K562 (cell line): ENCODE measurements at places on chromosomes 4 and X. TPM values are rescaled to one million over a fixed set of nuclear protein-coding genes. Genes with fewer than 3 reads are reported as not detected.

GRCh38 chrX:122914256-122914655 lies 269.8 kb upstream of the GRIA3 start:
- H3K36me3 ChIP-seq: no peaks in the 10 kb centered on the region
- no peaks in the 10 kb centered on the region for H3K27me3 ChIP-seq
- H3K4me3 ChIP-seq: no peak overlapping the region
- H3K4me1 ChIP-seq: no peaks in the 10 kb centered on the region

The NSG1 gene
- not detected in 2 replicates for total RNA-seq

GRCh38 chrX:15751155-15751819 lies 13.2 kb downstream of the CA5B start:
- H3K4me1 ChIP-seq: no peaks in the 10 kb centered on the region; the same call in 2 of the 3 replicates
- no peaks in the 10 kb centered on the region for H3K27me3 ChIP-seq
- no peaks in the 10 kb centered on the region for H3K36me3 ChIP-seq
- no peak overlapping the region for H3K4me3 ChIP-seq
- DNase-seq: no peak

- no peak overlapping the region for H3K27ac ChIP-seq
- no peaks in the 10 kb centered on the region for H3K36me3 ChIP-seq
- H3K27me3 ChIP-seq: no peaks in the 10 kb centered on the region
These were observed 29.9 kb downstream of the UPRT start for GRCh38 chrX:75303795-75304194.

GRCh38 chr4:7411896-7412553 lies 22.7 kb downstream of the PSAPL1 start:
- no peak overlapping the region for H3K4me3 ChIP-seq
- peaks cover 17% of the 10 kb centered on the region for H3K27me3 ChIP-seq

GRCh38 chr4:14787894-14788293 lies 214.4 kb upstream of the CPEB2 start:
- no peaks in the 10 kb centered on the region for H3K27me3 ChIP-seq
- no peak for DNase-seq
- H3K4me3 ChIP-seq: no peak overlapping the region
- H3K4me1 ChIP-seq: no peaks in the 10 kb centered on the region
- no peaks in the 10 kb centered on the region for H3K36me3 ChIP-seq

GRCh38 chr4:176671532-176671931 lies 121.2 kb downstream of the VEGFC start:
- H3K36me3 ChIP-seq: no peaks in the 10 kb centered on the region
- no peak overlapping the region for H3K4me3 ChIP-seq
- no peaks in the 10 kb centered on the region for H3K4me1 ChIP-seq
- DNase-seq: no peak
- no peak overlapping the region for H3K27ac ChIP-seq

The PRRG1 gene
- 4.2 and 4.9 TPM in 2 replicates for total RNA-seq

DNA sequence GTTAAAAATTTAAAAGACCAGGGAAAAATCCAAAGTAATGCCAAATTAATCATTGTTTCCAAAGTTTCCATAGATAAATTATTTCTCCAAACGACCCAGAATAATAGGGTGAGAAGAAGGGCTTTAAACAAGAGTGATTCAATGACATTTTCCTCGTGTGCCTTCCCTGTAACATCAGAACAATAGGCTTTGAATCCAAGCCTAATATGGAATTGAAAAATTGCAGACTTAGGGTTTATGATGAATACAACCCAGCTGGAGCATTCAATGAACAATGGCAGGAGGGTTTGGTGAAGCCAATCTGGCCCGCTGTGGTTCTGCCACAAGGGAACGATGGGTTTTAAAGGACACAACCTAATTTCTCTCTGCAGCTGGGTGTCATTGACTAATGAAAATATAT lies 94.2 kb downstream of the CBLL2 start:
- DNase-seq: no peak
- no peaks in the 10 kb centered on the region for H3K27me3 ChIP-seq
- no peak overlapping the region for H3K27ac ChIP-seq
- H3K4me3 ChIP-seq: no peak overlapping the region

GRCh38 chr4:38154252-38154651 lies 194.1 kb downstream of the PTTG2 start:
- H3K4me1 ChIP-seq: peaks cover 5% of the 10 kb centered on the region
- H3K36me3 ChIP-seq: no peaks in the 10 kb centered on the region
- H3K27me3 ChIP-seq: peaks cover 22% of the 10 kb centered on the region
- H3K4me3 ChIP-seq: no peak overlapping the region
- H3K27ac ChIP-seq: no peak overlapping the region

DNA sequence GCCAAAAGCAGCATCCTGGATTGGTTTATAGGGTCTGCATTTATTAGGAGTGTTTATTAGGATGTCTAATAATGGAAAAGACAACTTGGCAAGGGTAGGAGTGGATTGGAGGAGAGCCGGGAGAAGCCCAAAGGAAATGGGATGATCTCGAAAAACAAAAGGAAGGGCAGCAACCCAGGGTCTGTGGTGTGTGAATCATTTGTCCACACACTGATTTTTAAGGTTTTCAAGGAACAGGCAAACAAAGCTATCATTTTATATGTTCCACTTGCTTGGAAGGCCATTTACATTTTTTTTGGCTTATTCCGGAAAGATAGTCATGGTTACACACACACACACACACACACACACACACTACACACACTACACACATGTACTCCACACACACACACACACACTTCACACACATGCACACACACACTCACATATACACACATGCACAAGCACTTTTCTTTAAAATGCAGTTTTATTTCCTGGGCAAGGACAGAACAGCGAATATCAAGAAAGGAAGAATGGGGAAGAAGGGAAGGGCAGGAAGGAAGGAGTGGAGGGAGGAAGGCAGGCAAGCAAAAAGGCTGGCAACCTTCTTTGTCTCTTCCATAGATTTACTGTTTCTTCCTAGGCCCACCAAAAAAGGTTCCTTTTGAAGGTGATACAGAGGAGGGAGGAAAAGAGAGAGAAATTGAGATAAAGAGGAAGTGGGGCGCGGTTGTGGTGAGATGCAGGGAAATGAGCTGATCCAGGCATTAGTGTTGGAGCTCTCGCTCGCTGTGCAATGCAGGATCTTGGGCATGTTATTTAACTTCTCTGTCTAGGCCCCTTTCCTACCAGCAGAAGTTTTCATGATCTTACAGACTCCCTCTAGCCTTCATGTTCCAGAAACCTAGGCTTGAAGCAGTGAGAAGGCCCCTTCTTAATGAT lies 88.6 kb upstream of the MAML3 start:
- no peak for DNase-seq
- peaks cover 30% of the 10 kb centered on the region for H3K27me3 ChIP-seq
- no peak overlapping the region for H3K27ac ChIP-seq
- H3K4me1 ChIP-seq: no peaks in the 10 kb centered on the region
- H3K36me3 ChIP-seq: no peaks in the 10 kb centered on the region
- H3K4me3 ChIP-seq: no peak overlapping the region

DNA sequence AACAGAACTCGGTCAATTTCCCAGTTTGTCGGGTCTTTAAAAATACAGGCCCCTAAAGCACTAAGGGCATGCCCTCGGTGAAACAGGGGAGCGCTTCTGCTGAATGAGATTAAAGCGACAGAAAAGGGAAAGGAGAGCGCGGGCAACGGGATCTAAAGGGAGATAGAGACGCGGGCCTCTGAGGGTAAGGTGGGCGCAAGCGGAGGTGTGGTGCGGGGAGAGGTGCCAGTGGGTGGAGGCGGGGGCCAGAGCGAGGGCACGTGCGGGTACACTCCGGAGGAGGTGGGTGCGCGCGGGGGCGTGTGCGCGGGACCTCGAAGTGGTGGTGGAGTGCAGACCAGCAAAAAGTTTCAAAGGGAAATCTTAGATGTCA lies 787 bp upstream of the TET2 start:
- H3K36me3 ChIP-seq: no peaks in the 10 kb centered on the region
- peaks cover 7% of the 10 kb centered on the region for H3K4me1 ChIP-seq
- DNase-seq: no peak
- no peaks in the 10 kb centered on the region for H3K27me3 ChIP-seq
- no peak overlapping the region; the same call in 2 of the 3 replicates for H3K27ac ChIP-seq
- H3K4me3 ChIP-seq: peak overlapping the region; percentile 94

The DUSP9 gene
- total RNA-seq: 13.0 and 14.1 TPM in 2 replicates

The HSFX3 gene
- not detected in 2 replicates for total RNA-seq

DNA sequence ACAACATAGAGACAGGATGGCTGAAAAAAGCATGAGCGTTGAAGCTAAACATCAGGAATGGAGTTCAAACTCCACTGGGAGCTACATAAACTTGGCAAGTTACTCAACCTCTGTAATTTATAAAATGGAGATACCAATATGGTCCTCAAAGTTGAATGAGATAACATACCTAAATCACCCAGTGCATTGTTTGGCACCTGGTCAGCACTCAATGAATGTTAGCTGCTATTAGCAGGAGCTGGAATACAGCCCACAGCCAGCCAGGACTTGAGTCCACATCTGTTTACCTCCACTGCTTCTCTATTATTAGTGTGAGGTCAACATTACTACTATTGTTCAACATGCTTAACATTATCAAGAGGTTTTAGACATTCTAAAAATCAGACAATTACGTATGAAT lies 97.9 kb downstream of the NR3C2 start:
- H3K27ac ChIP-seq: no peak overlapping the region
- no peak for DNase-seq

GRCh38 chr4:39713691-39714090 lies 15.8 kb downstream of the UBE2K start:
- no peak for DNase-seq
- no peak overlapping the region for H3K27ac ChIP-seq
- H3K36me3 ChIP-seq: peaks cover 44% of the 10 kb centered on the region; the same call in 2 of the 3 replicates
- no peaks in the 10 kb centered on the region for H3K27me3 ChIP-seq
- H3K4me3 ChIP-seq: no peak overlapping the region

- no peaks in the 10 kb centered on the region for H3K36me3 ChIP-seq
- no peak overlapping the region for H3K4me3 ChIP-seq
- no peaks in the 10 kb centered on the region for H3K4me1 ChIP-seq
- no peaks in the 10 kb centered on the region for H3K27me3 ChIP-seq
These were observed 559.6 kb upstream of the AMOT start for GRCh38 chrX:113400193-113400704.

- H3K27me3 ChIP-seq: no peaks in the 10 kb centered on the region
- H3K4me1 ChIP-seq: no peaks in the 10 kb centered on the region
- DNase-seq: no peak
- H3K27ac ChIP-seq: no peak overlapping the region
- H3K36me3 ChIP-seq: no peaks in the 10 kb centered on the region
- no peak overlapping the region for H3K4me3 ChIP-seq
These were observed 136.8 kb downstream of the TECRL start for GRCh38 chr4:64272432-64272831.

The LPAR4 gene
- total RNA-seq: not detected in 2 replicates

DNA sequence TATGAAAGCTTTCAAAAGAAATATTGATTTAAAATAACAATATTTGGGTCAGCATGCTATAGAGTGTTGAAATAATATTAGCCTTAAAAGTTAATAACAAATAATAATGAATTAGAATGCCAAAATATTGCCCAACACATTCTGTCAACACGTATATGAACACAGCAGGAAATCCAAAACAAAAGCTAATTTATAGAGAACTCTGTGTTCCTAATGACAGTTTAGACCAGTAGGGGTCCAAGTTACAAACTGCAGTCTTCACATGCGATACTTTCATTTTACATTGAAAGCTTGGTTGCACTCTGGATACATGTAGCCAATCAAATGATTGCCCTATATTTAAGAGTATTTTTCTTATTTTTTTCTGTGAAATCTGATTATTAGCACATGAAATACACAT lies 274.4 kb downstream of the DCTD start:
- no peaks in the 10 kb centered on the region for H3K36me3 ChIP-seq
- no peak overlapping the region for H3K4me3 ChIP-seq
- no peaks in the 10 kb centered on the region for H3K27me3 ChIP-seq

DNA sequence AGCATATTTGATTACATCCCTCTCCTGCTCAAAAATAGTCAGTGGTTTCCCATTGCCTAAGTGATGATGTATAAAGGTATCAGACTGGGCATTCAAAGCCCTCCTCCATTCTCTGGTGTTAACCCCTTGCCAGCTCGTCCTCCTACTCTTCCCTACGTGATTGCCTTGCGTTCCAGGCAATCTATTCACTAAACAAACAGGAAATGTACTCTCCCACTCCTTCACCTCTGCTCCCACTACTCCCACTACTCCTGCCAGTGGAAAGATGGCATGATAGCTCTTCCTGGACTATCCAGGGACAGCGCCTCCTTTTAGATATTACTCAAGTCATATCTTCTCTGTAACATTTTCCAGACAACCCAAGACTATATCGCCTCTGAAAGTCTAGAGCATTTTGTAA lies 5.8 kb downstream of the DGAT2L6 start:
- H3K4me1 ChIP-seq: no peaks in the 10 kb centered on the region
- DNase-seq: no peak
- H3K27me3 ChIP-seq: no peaks in the 10 kb centered on the region
- no peak overlapping the region for H3K27ac ChIP-seq
- no peak overlapping the region for H3K4me3 ChIP-seq

The STX18 gene
- 20.3 and 20.6 TPM in 2 replicates for total RNA-seq

- no peak for DNase-seq
- H3K4me3 ChIP-seq: no peak overlapping the region
- H3K4me1 ChIP-seq: no peaks in the 10 kb centered on the region
- H3K36me3 ChIP-seq: no peaks in the 10 kb centered on the region
- no peak overlapping the region for H3K27ac ChIP-seq
- no peaks in the 10 kb centered on the region for H3K27me3 ChIP-seq
These were observed 13.7 kb upstream of the UGT2B17 start for GRCh38 chr4:68589790-68590189.

DNA sequence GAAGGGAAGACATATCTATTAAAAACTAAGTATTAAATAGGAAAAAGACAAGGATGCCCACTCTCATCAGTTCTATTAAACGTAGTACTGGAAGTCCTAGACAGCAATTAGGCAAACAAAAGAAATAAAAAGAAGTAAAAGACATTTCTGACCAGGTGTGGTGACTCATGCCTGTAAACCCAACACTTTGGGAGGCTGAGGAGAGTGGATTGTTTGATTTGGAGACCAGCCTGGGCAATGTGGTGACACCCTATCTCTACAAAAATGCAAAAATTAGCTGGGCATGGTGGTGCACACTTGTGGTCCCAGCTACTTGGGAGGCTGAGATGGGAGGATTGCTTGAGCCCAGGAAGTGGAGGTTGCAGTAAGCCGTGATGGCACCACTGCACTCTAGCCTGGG lies 1071.8 kb downstream of the FAT4 start:
- no peaks in the 10 kb centered on the region for H3K4me1 ChIP-seq
- H3K27me3 ChIP-seq: no peaks in the 10 kb centered on the region
- no peak for DNase-seq
- no peaks in the 10 kb centered on the region for H3K36me3 ChIP-seq
- H3K27ac ChIP-seq: no peak overlapping the region

The MID2 gene
- total RNA-seq: 0.07 TPM in 1 of 2 replicates, not detected in the other

DNA sequence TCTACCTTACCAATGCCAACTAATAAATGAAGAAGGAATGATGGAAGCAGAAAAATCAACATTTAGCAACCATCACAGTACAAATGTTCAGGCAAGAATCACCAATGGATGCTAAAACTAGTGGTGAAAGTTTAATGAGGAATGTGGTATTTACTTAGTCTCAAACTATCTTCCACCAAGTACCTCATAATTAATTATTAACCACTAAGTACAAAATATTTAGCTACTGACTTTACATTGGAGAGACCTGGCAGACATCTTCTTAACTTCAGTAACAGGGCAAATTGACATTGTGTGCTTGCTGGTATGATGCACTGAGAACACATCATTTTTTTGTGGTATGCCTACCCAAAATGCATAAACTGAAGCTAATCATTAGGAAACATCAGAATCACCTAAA lies 82.4 kb downstream of the DLG3 start:
- H3K4me3 ChIP-seq: no peak overlapping the region
- H3K27me3 ChIP-seq: peaks cover 4% of the 10 kb centered on the region
- H3K36me3 ChIP-seq: no peaks in the 10 kb centered on the region
- no peak overlapping the region for H3K27ac ChIP-seq

- no peaks in the 10 kb centered on the region for H3K4me1 ChIP-seq
- H3K27ac ChIP-seq: no peak overlapping the region
These were observed 27.2 kb upstream of the CD40LG start for GRCh38 chrX:136620780-136621179.

The ALB gene
- total RNA-seq: 18.5 and 24.2 TPM in 2 replicates

The FAM149A gene
- total RNA-seq: not detected in 2 replicates
